ENCODE measurements at places on chromosomes 12 and 14. TPM values are rescaled to one million over a fixed set of nuclear protein-coding genes. Genes with fewer than 3 reads are reported as not detected.

DNA sequence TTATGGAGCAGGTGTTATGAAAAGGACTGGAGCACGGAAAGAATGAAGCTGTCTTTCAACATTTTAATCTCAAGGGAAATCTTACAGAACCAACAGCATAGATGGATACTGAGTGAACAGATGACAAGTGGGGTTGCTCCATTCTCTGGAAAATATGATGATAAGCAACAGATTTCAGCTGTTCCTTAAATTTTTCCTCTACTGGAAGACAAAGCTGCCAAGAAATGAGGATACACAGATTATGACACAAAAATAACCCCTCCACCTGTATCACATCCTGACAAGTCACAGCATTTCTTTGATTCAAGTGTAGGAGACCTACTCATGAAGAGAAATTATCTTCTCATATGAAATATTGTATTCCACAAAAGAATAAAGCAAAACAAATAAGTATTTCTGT lies 13.0 kb upstream of the TMTC2 start:
- no peak for DNase-seq

DNA sequence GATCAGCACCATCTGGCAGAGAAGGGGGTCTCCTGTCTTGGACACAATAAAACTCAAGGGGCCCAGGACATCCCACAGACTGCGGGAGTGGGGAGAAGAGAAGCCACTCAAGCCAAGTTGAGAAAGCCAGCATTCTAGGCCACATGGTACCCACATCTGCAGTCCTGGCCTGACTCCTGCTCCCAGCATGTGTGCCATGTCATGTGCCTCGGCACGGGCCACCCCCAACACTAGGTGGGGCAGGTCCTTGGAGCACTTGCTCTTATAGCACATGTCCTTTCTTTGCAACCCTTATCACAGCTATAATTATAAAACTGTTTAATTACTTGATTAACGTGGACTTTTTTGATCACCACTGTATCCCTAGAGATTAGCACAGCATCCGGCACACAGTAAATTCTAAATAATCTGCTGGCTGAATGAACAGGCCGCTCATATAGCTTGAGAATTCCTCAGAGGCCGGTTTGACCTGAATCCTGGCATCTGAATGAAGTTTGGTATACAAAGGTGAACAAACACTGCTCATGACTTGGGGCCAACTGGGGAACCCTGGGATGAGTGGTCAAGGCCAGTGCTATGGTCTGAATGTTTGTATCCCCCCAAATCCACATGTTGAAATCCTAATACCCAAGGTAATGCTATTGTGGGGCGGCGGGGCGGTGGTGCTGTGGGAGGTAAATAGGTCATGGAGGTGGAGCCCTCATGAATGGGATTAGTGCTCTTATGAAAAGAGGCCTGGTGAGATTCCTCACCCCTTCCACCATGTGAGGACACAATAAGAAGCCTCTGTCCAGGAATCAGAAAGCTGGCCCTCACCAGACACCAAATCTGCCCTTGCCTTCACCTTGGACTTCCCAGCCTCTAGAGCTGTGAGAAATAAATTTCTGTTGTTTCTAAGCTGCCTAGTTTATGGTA lies 6.6 kb downstream of the NCKAP5L start:
- DNase-seq: no peak

- DNase-seq: peak; percentile 19
These were observed 15.0 kb upstream of the ORAI1 start for GRCh38 chr12:121611306-121611705.

- DNase-seq: no peak
These were observed 18.0 kb downstream of the GALNT6 start for GRCh38 chr12:51373187-51373586.

DNA sequence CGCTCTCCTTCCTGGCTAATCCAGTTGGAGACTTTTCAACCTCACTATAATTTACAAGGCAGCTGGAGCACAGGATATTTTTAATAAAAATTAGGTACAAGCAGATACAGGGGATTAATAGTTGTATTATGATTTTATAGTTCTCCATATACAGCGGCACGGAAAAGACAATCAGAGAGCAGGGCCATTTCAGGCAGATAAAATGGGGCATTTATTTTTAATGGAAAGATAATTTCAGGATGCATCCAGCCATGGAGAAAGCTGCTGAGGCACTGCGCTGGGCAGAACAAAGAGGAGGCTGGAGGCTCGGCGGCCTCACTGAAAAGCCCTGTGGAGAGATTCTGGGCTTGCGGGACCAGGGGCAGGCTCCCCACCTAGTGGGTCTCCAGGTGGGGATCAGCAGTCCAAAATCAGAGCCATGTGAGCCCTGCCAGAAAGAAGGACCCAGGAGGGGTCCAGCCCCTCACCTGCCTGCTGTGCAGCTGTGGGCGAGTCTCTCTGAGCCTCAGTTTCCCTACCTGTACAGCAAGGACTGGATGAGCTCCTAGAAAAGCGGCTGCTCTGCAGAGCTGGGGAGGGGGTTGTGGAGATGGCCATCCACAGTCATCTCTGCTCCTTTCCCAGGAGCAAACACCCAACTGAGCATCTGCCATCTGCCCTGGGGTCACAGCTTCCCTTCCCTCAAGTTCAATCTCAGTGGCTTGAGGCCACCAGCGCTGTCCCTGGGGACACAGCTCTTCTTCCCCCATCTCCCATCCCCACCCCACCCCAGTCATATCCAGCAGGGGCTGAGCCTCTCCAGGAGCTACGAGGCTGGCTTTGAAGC lies 23.9 kb upstream of the C14orf180 start:
- DNase-seq: no peak

DNA sequence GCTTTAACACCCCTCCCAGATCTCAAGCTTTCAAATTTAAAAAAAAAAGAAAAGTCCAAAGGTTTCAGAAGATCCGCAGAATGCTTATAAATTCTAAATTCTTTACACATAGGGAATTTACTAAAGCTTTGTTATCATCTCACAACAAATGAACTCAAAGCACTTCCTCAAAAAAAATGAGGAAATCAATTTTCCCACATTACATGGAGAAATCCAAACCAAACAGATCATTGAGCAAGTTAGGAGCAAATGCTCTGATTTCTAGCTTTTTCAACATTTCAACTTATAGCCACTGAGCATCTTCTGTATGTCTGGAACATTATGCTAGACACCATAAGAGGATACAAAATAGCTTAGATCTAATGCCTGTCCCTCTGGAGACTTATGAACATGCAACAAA lies 161.0 kb downstream of the CEP128 start:
- DNase-seq: no peak

The SLC17A8 gene
- total RNA-seq: 21.8 TPM

DNA sequence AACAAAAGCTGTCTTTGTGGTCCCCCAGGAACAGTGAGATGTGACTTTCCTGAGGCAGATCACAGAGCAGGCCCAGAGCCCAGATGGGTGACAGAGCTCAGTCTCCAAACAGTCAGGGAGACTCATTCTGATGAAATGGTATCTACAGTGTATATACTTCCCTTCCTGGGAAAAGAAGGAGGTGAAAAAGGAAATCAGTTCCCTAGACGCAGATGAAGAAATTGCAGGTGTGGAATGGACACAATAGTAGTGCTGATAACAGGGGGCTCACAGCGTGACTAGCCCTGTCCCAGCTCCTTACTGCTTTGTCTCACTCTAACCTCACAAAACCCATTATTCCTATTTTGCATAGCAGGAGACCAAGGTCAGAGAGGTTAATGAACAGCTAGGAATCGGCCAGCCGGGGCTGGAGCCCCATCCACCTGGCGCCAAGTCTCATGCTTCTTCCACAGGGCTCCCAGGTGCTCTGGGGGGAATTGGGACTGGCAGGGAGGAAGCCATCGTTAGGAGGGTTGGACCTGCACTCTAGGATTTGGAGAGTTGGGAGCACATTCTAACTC lies 11.9 kb downstream of the KCNH3 start:
- no peak for DNase-seq

The RALGAPA1 gene
- 84.7 TPM for total RNA-seq

The CD4 gene
- total RNA-seq: 1.00 TPM

GRCh38 chr14:53048631-53049030 lies 97.8 kb upstream of the FERMT2 start:
- no peak for DNase-seq

DNA sequence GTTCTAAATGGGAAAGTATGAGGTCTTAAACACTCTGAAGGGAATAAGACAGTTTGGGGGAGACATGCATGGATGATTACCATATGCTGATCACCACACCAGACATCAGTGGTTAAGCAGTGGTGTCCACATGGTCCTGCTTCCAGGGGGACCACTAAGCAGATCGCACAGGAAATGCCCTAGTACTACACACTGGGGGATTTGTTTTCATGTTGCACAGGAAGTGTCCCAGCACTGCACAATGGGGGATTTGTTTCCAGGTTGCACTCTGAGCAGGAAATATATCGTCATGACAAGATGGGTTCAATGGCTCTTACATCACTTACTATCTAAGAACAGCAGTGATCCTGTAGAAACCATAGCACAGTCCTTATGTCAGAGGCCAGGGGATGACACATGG lies 245.5 kb downstream of the BCL11B start:
- no peak for DNase-seq

GRCh38 chr12:131209082-131210070 lies 255.7 kb downstream of the ADGRD1 start:
- no peak for DNase-seq

DNA sequence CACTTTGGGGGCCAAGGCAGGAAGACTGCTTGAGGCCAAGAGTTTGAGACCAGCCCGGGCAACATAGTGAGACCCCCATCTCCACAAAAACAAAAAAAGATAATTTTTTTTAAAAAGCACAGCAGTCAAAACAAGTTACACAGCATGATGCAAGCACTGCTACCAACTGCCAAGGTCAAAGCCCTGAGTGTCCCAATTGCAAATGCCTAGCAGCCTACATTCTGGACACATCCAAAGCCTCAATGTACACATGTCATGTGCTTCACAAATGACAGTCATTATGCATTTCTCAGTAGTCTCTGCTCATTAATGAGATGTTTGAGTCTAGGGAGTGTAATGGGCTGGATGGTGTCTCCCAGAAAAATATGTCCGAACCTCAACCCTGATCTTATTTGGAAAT lies 113.7 kb upstream of the CCND2 start:
- no peak for DNase-seq

DNA sequence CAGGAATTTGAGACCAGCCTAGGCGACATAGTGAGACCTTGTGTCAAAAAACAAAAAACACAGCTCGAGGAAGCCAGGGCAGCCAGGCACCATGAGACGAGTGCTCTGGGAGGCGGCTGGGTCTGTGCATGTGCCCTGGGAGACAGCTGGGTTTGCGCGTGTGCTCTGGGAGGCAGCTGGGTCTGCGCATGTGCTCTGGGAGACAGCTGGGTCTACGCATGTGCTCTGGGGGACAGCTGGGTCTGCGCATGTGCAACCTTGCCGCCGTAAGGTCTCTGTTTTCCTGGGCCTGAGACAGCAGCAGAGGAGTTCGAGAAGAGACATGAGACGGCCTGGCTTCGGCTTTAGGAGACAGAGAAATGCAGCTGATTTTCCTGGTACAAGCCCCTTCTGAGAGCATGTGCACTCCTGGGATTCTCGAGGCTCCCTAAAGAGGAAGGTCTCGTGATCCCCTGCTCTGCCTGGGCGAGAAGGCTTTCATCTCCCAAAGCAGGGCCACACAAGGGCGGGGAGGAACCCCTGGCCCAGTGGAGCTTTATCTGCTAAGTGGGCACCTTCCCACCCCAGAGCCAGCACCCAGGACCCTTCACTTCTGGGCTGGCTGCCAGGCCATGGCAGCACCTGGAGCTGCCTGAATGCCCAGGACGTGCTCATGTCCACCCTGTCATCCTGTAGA lies 3.5 kb upstream of the BDKRB1 start:
- no peak for DNase-seq

DNA sequence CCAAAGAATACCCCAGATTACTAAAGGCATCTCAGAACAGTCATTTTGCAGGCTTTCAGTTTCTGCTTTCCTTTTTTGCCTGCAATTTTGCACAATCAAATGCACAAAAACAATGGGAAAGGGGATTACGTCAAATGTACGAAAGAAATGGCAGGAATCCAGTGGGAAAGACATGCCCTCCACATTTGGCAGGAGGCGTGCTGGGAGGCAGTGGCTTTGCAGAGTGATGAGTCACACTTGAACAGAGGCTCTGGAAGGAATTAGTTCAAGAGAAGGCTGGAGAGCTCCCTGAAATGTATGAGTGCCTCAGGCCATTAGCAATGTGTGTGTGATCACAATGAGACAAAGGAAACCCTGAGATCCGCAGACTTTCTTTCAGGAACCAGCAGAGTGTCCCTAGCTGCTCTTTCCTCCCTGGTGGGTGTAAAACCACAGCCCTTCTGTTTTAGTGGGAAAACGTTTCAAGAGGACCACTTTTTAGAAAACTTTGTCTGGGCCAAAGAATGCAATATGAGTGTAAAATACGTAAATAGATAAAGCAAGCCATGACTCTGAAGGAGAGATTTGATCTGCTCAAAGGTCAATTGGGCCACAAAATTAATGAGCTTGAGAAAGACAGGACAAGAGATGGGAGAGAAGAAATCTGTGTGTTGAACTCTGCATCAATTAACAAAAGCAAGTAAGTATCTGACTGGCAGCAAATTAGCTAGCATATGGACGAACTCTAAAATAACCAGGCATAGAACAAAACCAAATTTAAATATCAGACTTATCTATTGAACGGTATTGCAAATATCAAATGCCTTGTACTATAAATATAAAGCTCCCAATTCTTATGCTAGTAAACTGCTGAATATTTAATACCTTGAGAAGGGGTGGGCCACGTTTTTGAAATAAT lies 155.4 kb upstream of the PDE3A start:
- DNase-seq: peak; percentile 65

- DNase-seq: no peak
These were observed 186.2 kb downstream of the NEDD1 start for GRCh38 chr12:97093187-97093683.

GRCh38 chr12:40525054-40525453 lies 167.2 kb upstream of the CNTN1 start:
- no peak for DNase-seq

GRCh38 chr14:60514741-60515491 lies 6.0 kb downstream of the SIX6 start:
- DNase-seq: no peak

- DNase-seq: no peak
These were observed 14.5 kb upstream of the NAV3 start for GRCh38 chr12:77816196-77816595.
